ENCODE measurements at places on chromosomes 6 and 20. TPM values are rescaled to one million over a fixed set of nuclear protein-coding genes. Genes with fewer than 3 reads are reported as not detected.

Gene CLPSL2
- not detected for total RNA-seq

DNA sequence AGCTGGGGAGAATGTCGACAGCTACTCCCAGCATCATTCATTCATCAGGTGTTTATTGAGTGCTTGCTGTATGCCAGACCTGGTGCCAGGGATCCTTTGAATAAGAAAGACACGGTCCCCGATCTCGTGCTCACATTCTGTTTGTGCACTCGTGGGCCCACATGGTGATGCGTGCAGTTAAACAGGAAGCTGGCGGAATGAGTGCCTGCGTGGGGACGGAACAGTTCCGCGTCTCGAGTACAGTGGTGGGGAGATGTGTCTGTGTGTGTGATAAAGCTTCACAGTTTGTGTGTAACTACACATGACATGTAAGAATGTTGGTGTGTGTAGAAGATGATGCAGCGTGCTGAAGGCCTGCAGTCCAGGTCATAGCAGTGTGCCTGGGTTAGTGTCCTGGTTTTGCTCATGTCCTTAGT, 6.5 kb downstream of the RBM38 start:
- no peaks in the 10 kb centered on the region for H3K4me1 ChIP-seq
- H3K4me3 ChIP-seq = no peak overlapping the region
- DNase-seq = no peak
- no peaks in the 10 kb centered on the region for H3K27me3 ChIP-seq
- H3K27ac ChIP-seq = no peak overlapping the region
- peaks cover 23% of the 10 kb centered on the region for H3K36me3 ChIP-seq

DNA sequence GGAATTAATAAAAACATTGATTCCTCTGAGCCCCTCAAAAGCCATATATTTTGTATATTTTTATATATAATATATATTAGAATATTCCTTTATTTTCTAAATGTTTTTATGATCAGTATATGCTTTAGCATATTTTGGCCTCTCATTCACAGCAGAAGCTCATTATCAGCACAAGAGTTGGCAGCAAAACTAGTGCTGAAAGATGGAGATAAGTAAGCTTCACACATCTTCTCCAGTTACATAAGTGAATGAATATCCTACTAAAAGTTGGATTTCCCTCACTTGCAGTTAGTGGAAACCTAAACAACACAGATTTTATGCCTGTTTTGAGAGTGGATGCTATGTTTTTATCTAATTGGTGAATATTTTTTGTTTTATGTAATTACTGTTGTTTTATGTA, 1303.8 kb upstream of the ADGRB3 start:
- H3K4me3 ChIP-seq = no peak overlapping the region
- H3K27me3 ChIP-seq = no peaks in the 10 kb centered on the region
- H3K36me3 ChIP-seq = no peaks in the 10 kb centered on the region
- H3K27ac ChIP-seq = no peak overlapping the region
- no peak for DNase-seq
- H3K4me1 ChIP-seq = no peaks in the 10 kb centered on the region

GRCh38 chr6:148359228-148359627, 16.6 kb downstream of the SASH1 start:
- no peaks in the 10 kb centered on the region for H3K27me3 ChIP-seq
- no peaks in the 10 kb centered on the region for H3K36me3 ChIP-seq
- no peak overlapping the region for H3K4me3 ChIP-seq
- no peak overlapping the region for H3K27ac ChIP-seq
- H3K4me1 ChIP-seq = no peaks in the 10 kb centered on the region
- no peak for DNase-seq

- no peak overlapping the region for H3K4me3 ChIP-seq
- no peak for DNase-seq
- H3K4me1 ChIP-seq = peaks cover 20% of the 10 kb centered on the region
- peaks cover 1% of the 10 kb centered on the region for H3K36me3 ChIP-seq
- no peaks in the 10 kb centered on the region for H3K27me3 ChIP-seq
These were observed 100.2 kb upstream of the ARMC2 start for GRCh38 chr6:108748055-108748454.

DNA sequence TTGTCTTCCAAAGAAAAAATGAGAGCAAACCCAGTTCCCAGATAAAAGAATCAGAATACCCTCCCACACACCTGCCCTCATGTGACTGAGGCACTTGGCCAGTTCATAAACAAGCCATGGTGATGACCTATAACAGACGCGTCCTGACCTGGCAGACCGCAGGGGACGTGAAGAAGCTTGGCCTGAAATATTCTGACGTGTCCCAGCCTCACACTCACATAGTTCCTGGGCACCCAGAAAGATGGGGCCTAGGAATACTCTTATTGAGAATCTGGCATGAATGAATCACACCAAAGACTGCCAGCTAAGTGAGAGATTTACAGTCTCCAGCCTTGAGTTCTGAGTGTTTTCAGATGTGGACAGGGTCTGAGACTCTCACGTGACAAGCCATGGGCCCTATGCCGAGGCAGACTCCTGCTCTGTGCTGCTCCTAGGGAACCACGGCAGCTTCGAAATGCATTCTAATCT, 17.2 kb upstream of the MAP3K4 start:
- no peak overlapping the region for H3K27ac ChIP-seq
- no peaks in the 10 kb centered on the region for H3K4me1 ChIP-seq
- DNase-seq = no peak
- no peak overlapping the region for H3K4me3 ChIP-seq

DNA sequence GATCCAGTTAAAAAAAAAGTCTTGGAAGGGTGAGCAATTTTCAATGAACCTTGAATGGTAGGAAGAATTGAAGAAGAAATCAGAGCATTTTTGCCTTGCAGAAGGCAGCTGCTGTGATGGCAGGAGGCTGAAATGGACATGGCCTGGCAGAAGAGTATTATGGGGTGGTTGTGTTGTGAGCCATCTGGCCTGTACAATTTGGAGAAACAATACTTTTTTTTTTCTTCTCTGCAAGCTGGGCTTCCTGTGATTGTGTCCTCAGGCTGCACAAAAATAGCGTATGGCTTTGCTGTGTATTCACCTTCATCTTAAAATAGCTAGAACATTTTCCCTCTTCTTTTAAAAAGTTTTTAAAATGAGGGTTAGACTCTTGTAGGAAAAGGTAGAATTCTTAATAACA, 21.4 kb downstream of the SYCP2L start:
- no peak overlapping the region for H3K4me3 ChIP-seq
- no peaks in the 10 kb centered on the region for H3K36me3 ChIP-seq
- no peak overlapping the region for H3K27ac ChIP-seq
- no peaks in the 10 kb centered on the region for H3K27me3 ChIP-seq
- DNase-seq = no peak

DNA sequence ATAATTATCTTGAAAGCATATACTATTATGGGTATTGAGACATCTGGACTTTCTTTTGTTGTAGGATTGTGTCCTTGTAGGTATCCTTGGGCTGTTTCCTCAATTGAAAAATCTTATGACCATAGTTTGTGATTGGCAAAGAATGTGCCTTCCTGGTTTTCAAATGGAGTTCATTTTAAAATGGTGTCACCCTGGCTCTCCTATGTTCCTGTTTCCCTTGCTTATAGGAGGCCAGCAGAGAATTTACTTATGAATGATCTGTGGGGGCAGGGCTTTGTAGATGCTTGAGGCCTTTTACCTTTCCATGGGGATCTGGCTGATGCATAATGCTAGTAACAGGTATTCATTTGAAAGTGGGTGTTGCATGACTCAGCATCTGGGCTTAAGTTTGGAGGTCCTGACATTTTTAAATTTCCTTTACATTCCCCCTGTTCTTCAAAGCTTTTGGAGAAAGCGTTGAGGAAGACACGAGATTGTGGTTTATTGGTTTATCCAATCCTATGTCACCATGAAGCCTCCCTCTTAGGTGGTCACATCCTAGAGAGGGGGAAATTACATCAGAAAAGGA, 135.0 kb upstream of the PROKR2 start:
- no peak overlapping the region for H3K4me3 ChIP-seq
- DNase-seq = no peak
- H3K36me3 ChIP-seq = peaks cover 5% of the 10 kb centered on the region
